ENCODE measurements at places on chromosomes 1 and 21.

GRCh38 chr1:99645699-99646531 lies at the start of gene PALMD:
PALMD (plus strand) TSS chr1:99646113; CDS start chr1:99646318, 205 bp downstream.
- DNase-seq, result no peak

GRCh38 chr1:55143684-55144083 lies 71.5 kb downstream of the USP24 start:
- DNase-seq, result no peak

DNA sequence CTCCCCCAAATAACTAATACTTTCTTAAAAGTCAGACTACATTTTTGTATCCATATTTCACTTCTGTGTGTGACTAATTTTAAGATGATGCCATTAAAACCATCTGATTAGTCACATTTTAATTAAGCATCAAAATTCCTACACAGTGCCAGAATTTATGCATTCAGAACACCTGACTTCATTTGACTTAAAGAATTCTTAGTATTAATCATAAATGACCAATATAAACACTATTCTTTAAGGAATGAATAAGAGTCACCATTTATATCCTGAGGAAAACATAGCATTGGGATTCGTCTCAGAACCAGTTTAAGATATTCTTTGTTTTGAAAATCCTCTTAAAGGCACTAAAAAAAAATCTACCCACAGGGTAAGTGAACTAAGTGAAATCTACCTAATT lies 37.0 kb downstream of the TM2D1 start:
- DNase-seq, result no peak

- no peak for DNase-seq
These were observed 110.5 kb downstream of the TOMM20 start for GRCh38 chr1:235018161-235018560.

- DNase-seq, result no peak
These were observed 33.3 kb downstream of the PUM1 start for GRCh38 chr1:31032266-31032665.

GRCh38 chr1:73197972-73198371 lies 915.6 kb upstream of the NEGR1 start:
- DNase-seq, result no peak

DNA sequence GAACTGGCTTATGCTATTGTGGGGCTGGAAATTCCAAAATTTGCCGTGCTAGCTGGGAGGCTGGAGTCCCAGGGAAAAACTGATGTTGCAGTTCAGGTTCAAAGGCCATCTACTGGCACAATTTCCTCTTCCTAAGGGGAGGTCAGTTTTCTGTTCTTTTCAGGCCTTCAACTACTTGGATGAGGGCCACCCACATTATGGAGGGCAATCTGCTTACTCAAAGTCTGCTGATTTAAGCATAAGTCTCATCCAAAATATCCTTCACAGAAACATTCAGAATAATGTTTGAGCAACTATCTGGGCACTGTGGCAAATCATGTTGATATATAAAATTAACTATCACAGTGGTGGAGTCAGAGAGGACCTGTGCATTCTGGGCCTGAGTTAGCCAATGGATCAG lies 21.2 kb upstream of the PTGFR start:
- no peak for DNase-seq

DNA sequence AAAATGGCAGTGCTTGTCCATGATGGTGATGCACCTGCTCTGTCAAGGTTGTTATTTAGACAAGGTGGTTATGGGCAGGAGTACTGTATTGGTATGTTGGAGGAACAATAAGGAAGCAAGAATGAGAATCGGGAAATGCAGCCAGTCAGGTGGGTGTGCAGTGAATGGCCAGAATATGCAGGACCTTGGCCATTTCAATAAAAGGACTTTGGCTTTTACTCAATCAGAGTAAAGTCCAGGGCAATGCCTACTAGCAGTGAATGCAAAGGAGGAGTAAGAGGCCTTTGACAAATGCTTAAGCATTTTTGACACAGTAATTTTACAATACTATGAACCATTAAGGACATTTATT lies 2.4 kb upstream of the CHML start:
- DNase-seq, result no peak

- DNase-seq, result no peak
These were observed 465.6 kb upstream of the ADGRL4 start for GRCh38 chr1:79472067-79472656.

- no peak for DNase-seq
These were observed 9.7 kb downstream of the CD2 start for GRCh38 chr1:116763787-116764465.

- DNase-seq, result no peak
These were observed 226.4 kb downstream of the NRIP1 start for GRCh38 chr21:14838400-14838799.

DNA sequence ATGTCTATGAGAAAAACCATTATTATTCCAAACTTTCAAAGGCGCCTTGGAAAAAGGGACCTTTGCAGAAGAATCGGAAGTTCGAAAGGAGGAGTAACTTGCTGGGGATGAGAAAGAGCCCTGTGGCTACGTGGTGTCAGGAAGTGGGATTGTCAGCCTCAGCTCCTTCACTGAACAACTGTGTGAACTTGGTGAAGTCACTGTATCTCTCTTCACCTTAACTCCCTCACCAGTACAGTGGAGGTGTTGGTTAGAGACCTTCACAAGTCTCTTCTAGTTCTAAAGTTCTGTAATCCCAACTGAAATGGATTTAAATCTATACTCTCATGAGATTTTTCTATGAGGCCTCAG lies 285.6 kb downstream of the CACNA1E start:
- no peak for DNase-seq

- DNase-seq, result no peak
These were observed 505 bp downstream of the LMNA start for GRCh38 chr1:156114919-156115513.

DNA sequence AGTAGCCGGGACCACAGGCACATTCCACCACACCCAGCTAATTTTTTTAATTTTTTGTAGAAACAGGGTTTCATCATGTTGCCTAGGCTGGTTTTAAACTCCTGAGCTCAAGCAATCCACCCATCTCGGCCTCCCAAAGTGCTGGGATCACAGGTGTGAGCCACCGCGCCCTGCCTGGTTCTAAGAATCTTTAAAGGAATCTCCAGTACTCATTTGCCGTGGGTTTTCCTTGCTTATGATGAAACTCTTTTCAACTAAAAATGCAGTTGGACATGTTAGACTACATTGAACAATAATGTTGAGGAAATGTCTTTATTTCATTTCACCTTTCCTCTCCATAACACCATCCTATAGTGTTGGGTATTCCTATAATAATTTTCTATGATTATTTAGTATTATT lies 121.6 kb downstream of the ZNF281 start:
- DNase-seq, result no peak

- no peak for DNase-seq
These were observed 19.9 kb downstream of the CATSPER4 start for GRCh38 chr1:26210147-26210870.

DNA sequence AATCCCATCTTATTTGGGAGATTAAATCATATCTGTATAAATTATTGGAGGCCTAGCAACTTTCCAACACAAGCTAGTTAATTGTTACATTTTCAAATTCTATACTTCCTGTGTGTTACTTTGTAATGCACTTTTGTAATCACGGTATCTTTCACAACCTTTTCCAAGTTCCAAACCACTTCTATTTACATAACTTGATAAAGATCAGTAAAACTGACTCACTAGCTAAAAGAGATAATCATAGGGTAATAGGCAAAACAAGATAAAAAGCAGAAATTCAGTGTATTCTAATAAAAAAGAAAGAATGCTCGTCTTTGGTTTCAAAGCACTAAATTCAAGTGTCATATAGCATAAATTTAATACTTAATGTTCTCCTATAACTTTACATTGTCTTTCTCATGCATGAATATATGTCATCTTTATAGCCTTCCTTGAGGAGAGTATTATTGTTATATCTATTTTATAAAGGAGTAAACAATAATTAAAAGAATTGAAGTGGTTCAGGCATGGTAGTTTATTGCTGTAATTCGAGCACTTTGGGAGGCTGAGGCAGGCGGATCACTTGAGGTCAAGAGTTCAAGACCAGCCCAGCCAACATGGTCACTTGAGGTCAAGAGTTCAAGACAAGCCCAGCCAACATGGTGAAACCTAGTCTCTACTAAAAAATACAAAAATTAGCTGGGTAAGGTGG lies 66.4 kb downstream of the RGS13 start:
- peak; percentile 68 for DNase-seq

GRCh38 chr1:186683652-186684410 lies 3.6 kb upstream of the PTGS2 start:
- DNase-seq, result no peak

GRCh38 chr1:203629507-203630082 lies 3.0 kb downstream of the ATP2B4 start:
- peak; percentile 10 for DNase-seq
